COR-L47 (cell line): ENCODE measurements at places on chromosomes 12 and 14.

DNA sequence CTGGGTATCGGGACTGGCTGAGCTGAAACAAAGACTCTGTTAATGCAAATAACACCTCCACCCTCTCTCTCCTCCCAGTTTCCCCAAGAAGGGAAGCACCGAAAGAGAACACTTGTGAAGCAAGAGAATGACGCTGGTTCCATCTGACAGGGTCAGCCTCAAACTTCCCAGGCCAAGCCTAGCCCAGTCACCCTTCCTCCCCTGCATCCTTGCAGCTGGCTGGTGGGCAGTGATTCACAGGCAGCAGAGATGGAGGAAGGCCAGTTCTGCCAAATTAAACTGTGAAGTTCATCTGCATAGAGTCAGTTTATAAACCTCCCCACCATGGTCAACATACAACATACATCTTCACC is 2.8 kb downstream of the LRRC74A start:
- no peak for DNase-seq

- no peak for DNase-seq
Measured at GRCh38 chr12:14698555-14698954, 2.2 kb upstream of the GUCY2C start.

GRCh38 chr12:41866878-41867430 is 277.7 kb downstream of the GXYLT1 start:
- no peak for DNase-seq

- DNase-seq = no peak
Measured at GRCh38 chr12:6852651-6853354, 853 bp downstream of the USP5 start.

DNA sequence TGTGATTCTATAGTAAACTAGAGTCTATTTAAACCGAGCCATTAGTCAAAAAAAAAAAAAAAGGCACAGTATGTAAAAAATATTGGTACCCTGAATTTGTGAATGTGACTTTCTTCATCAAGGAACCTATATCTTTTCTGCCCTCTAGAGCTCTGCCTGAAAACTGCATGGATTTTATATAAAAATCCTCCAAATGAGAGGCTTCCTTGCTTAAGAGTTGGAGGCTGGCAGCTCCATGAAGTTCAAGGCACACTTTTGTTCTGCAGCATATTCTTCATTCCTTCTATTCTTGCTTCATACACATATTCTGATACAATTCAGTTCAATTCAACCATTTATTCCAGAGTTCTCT is 23.1 kb upstream of the NKX2-8 start:
- no peak for DNase-seq

DNA sequence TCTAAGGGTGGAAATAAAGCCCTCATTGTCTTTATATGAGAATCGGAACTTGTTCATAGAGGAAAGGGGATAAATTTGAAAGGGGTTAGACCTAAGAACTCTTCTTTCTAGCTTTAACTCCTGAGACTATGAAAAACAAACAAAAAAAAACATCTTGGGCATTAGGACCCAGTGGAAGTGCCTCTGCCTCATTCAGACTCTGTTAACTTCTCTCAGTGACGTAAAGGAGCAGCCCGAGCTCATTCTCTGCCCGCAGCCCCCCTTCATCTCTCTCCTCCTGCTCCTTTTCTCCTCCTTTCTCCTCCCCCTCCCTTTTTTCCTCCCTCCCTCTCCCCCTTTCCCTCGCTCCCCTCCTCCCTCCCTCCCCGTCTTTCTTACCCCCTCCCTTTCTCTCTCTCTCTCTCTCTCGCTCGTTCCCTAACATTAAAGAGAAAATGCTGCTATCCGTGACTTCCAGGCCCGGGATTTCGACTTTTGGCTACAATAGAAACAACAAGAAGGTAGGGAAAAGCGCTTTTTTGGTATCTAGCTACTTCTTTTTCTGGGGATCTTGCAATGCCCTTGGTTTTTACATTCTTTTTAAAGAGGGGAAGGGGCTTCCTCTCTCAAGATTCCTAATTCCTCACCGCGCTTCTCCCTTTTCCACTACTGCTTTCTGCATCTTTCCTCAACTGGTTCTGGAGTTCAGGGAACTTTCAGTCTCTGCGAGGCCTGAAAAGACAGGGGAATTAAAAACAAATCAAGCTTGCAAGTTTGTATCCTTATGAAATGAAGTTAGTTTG is at the start of gene RBMS2:
TSS of gene RBMS2 (plus strand) at position 231 of the 782 bp plus-strand sequence. CDS start at position 435, 204 bp downstream.
- DNase-seq = peak; percentile 13

GRCh38 chr14:66177935-66178334 is 308.2 kb upstream of the CCDC196 start:
- no peak for DNase-seq

GRCh38 chr12:7929083-7929792 is 6.7 kb downstream of the SLC2A3 start:
- no peak for DNase-seq

- peak; percentile 57 for DNase-seq
Measured at GRCh38 chr12:108175310-108175709, 46.2 kb downstream of the WSCD2 start.

DNA sequence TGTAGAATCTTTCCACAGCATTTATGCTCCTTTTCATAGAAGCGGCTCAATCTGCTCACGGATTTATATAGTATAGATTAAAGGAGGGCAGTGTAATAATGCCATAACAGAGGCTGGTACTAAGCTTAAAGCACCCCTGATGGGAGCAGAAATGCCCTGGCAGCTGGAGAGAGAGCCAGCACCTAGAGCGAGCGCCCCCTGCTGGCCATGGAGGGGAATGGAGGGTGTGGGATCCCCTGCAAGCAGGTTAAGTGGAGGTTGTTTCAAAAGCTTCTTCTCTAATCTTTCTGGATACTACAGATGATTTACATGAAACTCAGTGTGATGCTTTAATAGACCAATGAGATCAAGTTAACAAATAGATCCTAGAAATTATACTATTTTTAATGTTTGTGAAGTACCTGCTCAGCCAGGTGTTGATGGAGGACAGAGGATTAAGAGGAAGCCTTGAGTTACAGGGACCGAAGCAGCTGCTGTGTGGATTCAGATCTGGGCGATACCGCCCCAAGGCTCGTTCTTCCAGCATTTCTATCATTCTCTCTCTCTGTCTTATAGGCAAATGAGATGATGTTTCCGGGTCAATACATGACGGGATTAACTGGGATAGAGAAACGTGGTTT is 1519.3 kb upstream of the TMEM132C start:
- DNase-seq = peak; percentile 29

- DNase-seq = no peak
Measured at GRCh38 chr12:108055141-108055540, 73.9 kb upstream of the WSCD2 start.

- DNase-seq = no peak
Measured at GRCh38 chr14:100772607-100773165, 46.0 kb downstream of the DLK1 start.
